ENCODE measurements at places on chromosomes 5 and 9.

DNA sequence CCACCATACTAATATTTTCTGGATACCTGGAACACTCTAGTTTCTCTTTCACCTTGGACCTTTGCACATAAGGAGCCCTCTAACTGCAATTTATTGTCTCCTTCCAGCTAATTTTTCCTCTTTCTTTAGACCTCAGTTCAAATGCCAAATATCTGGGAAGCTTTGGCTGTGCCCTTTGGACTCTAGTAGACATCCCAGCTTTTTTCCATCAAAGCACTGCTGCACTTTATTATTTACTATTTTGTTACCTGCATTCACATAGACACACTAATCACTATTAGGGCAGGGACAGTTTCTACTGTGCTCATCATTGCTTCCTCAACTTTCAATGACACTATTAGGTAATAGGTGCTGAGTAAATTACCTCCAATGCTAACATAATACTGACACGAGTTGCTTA is 2.1 kb downstream of the RIGI start:
- DNase-seq = no peak

GRCh38 chr5:125424402-125425141 is 678.1 kb upstream of the ZNF608 start:
- DNase-seq = no peak

GRCh38 chr9:132609829-132610228 is 27.4 kb downstream of the BARHL1 start:
- no peak for DNase-seq

- DNase-seq = no peak
Observed at GRCh38 chr9:124840300-124840833, 12.9 kb upstream of the WDR38 start.

- no peak for DNase-seq
Observed at GRCh38 chr9:126217797-126218196, 108.8 kb upstream of the MVB12B start.

DNA sequence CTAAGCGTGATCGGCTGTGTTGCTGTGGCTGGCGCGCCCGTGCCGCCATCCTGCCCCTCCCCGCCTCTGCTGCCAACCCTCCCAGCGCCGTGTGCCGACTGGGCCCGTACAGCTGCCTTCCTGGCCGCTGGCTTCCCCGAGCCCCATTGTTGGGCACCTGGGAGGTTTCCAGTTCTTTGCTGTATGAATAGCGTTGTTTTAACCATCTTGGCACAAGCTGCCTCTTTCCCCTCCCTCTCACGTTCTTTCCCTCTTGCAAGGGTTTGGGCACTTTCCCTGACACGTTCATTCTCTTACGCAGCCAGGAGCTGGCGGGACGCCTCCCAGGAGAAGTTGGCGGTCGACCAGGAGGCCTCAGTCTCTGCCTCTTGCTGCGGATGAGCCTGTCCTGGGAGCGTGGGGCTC is 43.1 kb upstream of the RXRA start:
- no peak for DNase-seq

DNA sequence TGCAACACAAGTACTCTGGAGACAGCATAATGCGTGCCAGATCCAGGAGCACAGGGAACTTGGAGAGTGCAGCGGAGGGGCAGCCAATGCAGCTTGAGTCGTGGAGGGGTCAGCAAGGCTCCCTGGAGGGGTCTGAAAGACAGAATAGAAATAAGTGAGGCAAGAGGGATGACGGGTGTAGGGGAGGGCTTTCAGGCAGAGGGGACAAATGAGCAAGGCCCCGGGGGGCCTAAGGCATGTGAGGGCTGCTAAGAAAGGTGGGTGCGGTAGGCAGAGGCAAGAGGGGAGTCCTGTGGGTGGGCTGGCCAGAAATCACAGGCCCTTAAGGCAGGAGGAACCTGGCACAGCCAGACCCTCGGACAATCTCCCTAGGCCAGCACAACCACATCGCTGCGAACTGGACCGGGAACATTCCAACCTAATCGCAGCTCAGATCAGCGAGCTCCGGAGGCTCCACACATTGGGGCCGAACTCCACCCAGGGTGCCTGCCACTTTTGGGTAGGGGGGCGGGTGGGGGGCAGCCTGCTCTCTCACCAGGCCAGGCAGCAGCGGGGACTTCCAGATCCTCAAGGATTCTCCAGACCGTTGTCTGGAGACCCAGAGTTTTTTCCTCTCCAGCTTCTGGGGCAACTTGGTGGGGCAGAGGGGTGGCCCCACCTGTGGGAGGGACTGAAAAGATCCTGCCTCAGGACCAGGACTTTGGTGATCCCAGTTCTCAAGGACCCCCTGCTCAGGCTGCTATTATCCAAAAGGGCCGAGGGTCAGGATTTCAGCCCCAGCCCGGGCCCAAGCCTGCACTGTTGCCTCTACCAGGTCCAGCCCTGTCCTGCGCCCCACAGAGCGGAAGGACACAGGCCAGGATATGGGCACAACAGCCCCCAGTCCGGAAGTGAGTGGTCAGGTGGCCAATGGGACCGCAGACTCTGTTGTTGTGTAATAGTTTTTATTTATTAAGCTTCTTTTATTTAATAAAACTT is 22.7 kb upstream of the CYSTM1 start:
- DNase-seq = no peak

DNA sequence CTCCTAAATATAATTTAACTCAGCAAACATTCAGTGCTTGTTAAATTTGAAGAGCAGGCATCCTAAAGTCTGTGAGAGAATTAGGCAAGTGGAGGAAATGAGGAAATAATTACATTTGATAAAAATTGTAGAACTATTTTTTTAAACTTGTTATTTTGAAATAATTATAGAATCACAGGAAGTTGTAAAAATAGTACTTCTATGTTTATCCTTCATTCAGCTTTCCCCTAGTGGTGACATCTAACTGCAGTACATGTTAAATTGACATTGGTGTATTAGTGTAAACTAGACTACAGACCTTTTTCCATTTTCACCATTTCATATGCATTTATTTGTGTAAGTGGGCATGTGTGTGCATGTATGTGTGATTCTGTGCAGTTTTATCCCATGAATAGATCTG is 51.6 kb downstream of the F2RL2 start:
- no peak for DNase-seq

- no peak for DNase-seq
Observed at GRCh38 chr5:142829801-142830220, 59.6 kb downstream of the ARHGAP26 start.

- DNase-seq = no peak
Observed at GRCh38 chr5:78792345-78793055, 143.9 kb upstream of the LHFPL2 start.

DNA sequence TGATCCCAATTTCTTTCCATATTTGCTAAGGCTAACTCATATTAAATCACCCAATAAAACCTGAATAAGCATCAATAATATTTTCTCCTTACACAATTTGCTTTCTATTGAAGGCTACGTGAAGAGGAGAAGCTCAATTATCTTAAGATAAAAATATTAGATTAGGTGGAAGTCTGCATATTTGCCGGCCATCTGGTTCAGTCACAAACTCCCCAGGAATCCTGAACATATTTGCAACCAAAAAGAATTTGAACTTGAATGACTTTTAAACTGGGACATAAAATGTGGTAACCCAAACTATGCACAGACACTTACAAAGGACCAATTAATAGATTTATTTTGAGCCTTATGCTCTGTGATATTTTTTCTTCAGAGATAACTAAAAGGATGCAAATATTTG is 92.3 kb downstream of the HAPLN1 start:
- no peak for DNase-seq

DNA sequence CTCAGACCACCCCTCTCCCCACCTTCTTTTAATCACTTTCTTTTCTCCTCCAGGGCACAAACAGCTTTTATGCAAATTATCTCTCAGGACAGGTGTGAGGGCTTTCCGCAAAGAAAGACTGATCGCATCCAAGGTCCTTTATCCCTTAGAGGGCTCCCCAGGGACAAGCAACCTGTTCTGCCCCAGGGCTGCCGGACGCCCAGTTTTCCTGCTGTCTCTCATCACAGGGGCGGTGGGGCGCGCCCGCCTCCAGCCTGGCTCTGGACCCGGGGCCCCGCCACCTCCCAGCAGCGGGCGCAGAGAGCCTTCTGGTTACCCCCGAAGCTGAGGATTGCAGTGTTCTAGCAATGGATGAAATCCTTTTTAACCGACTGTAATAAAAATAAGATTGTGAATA is 266.1 kb downstream of the CWC27 start:
- no peak for DNase-seq

GRCh38 chr9:85640425-85640824 is 101.3 kb downstream of the AGTPBP1 start:
- no peak for DNase-seq

DNA sequence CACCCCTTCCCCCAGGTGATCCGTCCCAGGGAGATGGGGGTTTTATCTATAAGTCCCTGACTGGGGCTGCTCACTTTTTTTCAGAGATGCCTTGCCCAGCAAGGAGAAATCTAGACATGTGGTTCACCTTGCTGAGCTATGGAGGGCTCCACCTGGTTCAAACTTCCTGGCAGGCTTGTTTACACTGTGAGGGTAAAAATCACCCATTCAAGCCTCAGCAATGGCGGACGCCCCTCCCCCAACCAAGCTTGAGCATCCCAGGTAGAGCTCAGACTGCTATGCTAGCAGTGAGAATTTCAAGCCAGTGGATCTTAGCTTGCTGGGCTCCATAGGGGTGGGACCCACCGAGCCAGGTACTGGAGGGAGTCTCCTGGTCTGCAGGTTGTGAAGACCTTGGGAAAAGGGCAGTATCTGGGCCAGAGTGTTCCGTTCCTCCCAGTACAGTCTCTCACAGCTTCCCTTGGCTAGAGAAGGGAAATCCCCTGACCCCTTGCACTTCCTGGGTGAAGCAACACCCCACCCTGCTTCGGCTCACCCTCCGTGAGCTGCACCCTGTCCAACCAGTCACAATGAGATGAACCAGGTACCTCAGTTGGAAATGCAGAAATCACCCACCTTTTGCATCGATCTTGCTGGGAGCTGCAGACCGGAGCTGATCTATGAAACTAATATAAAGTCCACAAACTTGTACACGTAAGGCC is 231.7 kb downstream of the CTNND2 start:
- no peak for DNase-seq

DNA sequence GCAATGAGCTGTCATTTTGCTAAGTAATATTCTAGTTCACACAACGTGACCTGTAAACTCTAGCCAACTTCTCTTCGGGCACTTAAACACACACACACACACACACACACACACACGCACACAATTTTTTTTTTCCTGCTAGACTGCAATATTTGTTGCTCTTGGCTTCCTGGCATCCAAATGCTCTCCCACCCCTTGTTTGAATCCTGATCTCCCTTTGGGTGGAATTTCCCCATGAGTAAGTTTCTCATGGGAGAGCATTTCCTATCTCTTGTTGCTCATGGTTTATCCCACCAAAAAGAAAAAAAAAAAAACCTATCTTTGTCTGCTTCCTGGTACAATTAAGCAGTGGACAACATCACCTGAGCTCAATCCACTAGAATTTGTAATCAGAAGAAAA is 54.7 kb upstream of the TSLP start:
- no peak for DNase-seq

- no peak for DNase-seq
Observed at GRCh38 chr5:3490957-3491507, 104.6 kb upstream of the IRX1 start.
